ENCODE measurements at places on chromosomes 3 and 15.

- no peak for DNase-seq
These were observed 99.5 kb downstream of the APBA2 start for GRCh38 chr15:28985316-28985645.

- no peak for DNase-seq
These were observed 1.1 kb downstream of the NFKBIZ start for GRCh38 chr3:101850246-101851051.

DNA sequence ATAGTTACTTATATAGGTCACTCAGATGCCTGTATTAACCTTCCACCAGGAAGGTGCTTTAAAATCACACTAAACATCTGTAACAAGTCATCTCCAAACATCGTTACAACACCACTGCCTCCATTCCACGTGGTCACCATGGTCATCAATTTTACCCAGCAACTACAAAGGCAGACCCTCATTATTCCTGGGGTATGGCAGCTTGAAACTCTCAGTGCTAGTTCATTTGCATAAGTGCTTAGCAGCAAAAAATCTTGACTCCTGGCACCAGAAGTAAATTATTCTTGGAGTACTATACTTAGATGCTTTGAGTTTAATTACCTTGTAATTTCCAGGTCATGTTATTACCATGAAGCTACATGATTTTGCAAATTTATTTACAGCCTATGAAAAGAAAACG lies 250.6 kb downstream of the KBTBD8 start:
- no peak for DNase-seq

GRCh38 chr3:11172096-11172690 lies 17.9 kb downstream of the HRH1 start:
- no peak for DNase-seq

- no peak for DNase-seq
These were observed 78.8 kb downstream of the SOX2 start for GRCh38 chr3:181790561-181790960.

- no peak for DNase-seq
These were observed 1390.8 kb downstream of the ZPLD1 start for GRCh38 chr3:103825586-103825985.
